Fibroblast of the aortic adventitia (primary cell): ENCODE measurements at places on chromosomes 1 and 21. TPM values are rescaled to one million over a fixed set of nuclear protein-coding genes. Genes with fewer than 3 reads are reported as not detected.

Gene C4BPA
- not detected in 2 replicates for total RNA-seq

Gene B3GALT2
- total RNA-seq: 0.18 and 1.2 TPM in 2 replicates

Gene LRRC7
- total RNA-seq: 0.09 TPM in 1 of 2 replicates, not detected in the other

Gene FCER1A
- not detected in 2 replicates for total RNA-seq

Gene CRABP2
- 62.7 and 68.9 TPM in 2 replicates for total RNA-seq

Gene HTR6
- 0.09 TPM in 1 of 2 replicates, not detected in the other for total RNA-seq

GRCh38 chr1:54854381-54855020 lies 32.5 kb downstream of the DHCR24 start:
- DNase-seq: peak; percentile 45

DNA sequence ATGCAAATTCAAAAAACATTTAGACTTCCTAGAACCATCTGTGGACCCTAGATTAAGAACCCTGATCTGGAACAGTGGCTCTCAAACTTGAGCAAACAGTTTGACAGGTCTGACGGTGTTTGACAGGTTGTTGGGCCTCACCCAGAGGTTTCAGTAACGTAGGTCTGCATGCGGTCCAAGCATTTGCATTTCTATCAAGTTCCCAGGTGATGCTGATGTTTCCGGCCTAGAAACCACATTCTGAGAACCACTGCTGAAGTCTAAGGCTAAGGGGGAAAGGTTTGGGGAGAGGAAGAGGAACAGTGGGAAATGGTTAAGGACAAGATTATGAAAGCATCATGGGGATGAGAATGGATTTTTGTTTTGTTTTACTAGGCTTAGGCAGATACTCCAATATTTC lies 48.6 kb downstream of the MDM4 start:
- DNase-seq: no peak

GRCh38 chr1:206930210-206930798 lies 8.6 kb upstream of the FCMR start:
- DNase-seq: no peak

DNA sequence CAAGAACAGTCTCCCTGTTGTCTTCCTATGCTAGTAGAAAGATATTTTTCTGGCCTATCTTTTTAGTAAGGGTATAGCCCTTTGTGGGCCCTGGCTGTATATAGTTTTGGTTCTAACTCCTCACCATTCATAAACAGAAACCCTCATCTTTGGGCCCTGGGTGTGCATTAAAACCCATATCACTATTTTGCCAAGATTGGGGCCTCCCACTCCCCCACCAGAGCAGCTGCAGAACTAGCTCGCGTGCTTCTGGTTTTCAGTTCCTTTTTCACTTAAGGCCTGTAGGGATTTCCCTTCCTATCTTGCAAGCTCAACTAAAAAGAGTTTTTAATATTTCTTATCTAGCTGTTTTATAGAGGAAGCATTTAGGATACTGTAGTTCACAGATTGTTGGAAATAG lies 106.4 kb downstream of the RGL1 start:
- no peak for DNase-seq

GRCh38 chr1:30174499-30174898 lies 548.9 kb downstream of the MATN1 start:
- DNase-seq: no peak

DNA sequence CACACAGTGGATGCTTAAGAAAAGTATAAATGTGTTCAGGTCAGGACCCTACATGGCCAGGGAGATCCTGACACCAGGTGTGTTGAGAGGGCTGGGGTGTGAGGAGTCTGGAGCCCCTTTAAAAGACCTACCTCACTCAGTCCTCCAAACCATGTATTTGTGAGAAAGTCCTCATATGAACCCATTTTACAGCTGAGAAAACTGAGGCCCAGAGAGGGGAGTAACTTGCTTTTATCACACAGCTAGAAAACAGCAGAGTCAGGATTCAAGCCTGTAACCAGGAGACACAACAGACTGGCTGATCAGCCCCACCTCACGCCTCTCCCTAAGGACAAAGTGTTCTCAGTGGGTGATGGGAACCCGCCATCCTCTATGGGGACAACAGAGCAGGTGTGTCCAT lies 706.7 kb downstream of the PTPRU start:
- DNase-seq: no peak

DNA sequence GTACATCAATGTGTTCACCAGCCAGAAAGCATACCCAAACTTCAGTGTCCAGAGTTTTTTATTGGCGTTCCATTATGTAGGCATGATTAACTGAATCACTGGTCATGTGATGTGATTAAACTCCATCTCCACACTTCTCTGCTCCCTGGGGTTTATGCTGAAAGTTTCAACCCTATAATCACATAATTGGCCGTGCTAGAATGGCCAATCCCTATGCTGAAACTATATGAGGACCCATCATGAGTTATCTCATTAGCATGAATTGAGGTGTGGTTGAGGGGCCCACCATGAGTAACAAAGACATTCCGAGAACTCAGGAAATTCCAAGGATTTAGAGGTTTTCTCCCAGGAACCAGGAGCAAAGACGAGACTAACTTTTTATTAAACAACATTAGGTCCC lies 31.8 kb upstream of the FBXO28 start:
- DNase-seq: no peak
